ENCODE measurements at places on chromosomes 16 and 17.

DNA sequence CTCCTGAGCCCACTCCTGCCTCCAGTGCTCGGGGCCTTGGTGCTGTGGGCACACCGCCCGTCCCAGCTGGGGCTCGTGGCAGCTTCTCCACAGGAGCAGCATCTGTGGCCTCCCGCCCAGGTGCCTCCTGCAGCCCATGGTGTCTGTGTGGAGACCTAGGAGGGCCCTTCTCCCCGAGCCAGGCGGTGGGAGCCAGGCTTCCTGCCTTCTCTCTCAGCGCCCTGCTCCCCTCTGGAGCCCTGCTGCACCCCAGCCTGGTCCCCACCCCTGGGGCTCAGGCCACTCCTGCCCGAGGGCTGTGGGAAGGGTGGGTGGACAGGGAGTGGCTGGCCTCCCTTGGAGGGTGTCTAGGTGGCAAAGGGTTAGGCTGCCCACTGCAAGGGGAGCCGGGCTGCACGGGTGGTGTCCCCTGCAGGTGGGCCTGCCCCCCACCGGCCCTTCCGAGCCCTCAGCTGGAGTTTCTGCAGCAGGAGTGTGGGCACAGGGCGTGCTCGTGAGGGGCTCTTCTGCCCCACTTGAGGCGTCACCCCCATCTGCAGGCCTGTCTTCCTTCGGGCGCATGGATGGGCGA lies 11.0 kb downstream of the CENPX start:
- DNase-seq, result no peak

DNA sequence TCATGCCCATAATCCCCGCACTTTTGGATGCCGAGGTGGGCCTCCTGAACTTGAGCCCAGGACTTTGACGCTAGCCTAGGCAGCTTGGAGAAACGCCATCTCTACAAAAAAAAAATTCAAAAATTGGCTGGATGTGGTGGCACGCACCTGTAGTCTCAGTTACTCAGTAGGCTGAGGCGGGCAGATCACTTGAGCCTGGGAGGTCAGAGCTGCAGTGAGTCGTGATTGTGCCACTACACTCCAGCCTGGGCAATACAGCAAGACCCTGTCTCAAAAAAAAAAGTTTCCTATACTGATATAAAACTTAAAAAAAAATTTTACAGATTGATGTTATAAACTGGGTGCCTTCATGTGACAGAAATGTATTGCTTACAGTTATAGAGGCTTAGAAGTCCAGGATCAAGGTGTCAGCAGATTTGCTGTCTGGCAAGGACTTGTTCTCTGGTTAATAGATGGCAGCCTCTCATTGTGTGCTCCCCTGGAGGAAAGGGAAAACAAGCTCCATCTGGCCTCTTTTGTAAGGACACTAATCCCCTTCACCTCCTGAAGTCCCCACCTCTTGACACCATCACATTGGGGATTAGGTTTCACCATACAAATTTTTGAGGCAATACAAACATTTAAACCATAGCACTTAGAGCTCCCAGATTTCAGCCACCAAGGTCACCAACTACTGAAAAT lies 8.5 kb upstream of the CES3 start:
- DNase-seq, result no peak

- DNase-seq, result no peak
Observed at GRCh38 chr16:13113741-13114140, 212.3 kb downstream of the SHISA9 start.

GRCh38 chr17:74190154-74190553 lies 13.3 kb upstream of the RPL38 start:
- peak; percentile 49 for DNase-seq

DNA sequence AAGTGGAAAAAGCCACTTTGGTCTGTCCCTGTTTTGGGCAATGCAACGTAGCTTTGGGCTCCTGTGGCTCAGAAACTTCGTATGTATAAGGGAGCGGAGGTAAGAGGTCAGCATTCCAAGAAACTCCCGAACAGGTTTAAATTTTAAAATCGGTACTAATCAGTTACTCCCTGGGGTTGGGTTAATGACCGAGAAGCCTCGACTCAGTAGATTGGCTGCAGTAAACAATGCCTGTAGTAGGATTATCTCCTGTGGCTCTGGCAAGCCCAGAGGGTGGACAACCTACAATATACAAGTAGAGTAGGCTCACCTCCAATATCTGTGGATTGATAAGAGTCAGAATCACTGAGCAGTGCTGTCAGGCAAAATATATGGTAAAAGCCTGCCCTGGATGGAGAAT lies 1.6 kb upstream of the GNA13 start:
- no peak for DNase-seq

GRCh38 chr16:8673611-8674412 lies 605 bp upstream of the ABAT start:
- DNase-seq, result no peak
